Left renal pelvis (tissue), 4 donors: ENCODE measurements at places on chromosomes 4 and X. TPM values are rescaled to one million over a fixed set of nuclear protein-coding genes. Genes with fewer than 3 reads are reported as not detected.

DNA sequence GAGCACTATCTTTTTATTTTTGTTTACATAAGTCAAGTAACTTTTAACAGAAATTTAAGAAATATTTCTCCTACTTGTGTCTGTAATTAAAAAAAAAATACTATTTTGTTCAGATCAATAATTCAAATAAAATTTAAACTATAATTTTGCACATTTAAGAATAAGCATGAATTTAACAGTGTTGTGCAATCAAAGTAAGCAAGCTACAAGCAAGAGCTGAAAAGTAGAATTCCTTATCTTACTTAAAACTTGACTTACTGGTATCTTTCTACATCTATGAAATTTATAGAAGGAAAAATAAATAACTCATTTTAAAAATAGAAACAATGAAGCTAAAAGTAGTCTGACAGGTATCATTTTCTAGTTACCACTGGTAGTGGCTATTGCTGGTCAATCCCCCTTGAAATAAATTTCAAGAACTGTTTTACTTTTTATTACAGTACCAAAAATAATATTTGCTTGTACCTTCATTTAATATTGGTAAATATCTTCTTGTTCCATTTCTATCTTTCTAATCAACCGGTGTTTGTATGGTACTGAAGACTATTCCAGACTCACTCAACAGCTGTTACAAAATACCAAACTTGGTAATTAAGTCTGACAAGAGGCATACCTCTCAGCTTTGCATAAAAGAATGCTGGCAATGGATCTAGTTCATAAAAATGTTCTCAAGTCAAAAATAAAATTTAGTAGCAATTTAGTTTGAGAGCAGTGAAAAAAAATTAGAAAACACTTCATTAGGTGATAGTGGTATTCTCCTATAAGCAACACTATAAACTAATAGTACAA is 62.2 kb downstream of the NOCT start:
- DNase-seq: no peak

GRCh38 chrX:29145316-29145715 is 558.1 kb downstream of the IL1RAPL1 start:
- no peak for DNase-seq

Gene TMEM271
- polyA plus RNA-seq: 0.06 TPM

DNA sequence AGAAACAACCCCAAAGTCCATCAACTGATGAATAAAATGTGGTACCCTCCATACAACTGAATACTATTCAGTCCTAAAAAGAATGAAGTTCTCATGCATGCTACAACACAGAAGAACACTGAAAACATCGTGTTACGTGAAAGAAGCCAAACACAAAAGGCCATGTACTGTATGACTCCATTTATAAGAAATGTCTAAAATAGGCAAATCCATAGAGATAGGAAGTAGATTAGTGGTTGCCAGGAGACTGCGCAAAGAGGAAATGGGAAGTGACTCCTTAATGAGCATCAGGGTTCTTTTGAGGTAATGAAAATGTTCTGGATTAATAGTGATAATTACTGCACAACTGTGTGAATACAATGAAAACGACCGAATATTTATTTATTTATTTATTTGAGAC is 23.4 kb downstream of the FBXW7 start:
- DNase-seq: no peak

DNA sequence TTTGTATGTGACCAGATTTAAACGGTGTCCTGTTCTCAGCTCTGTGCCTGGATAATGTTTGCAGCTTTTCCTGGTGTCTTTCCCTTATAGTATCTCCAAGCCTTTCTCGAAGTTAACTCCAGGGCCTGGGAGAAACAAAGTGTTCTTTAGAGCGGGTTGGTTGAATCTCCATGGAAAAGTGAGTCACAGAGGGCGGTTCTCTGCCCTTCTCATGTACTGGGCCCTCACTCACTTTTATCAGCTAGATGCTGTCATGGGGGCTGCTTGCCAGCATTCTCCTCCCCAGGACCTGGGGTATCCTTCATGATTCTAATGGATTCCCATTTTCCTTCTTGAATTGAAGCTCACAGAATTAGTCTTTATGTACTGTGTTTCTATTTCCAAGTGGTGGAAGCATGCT is 46.1 kb upstream of the MAGEC2 start:
- no peak for DNase-seq

Gene ADAM29
- polyA plus RNA-seq: 0.10 TPM

- DNase-seq: no peak
Measured at GRCh38 chrX:49053223-49054072, 5.4 kb upstream of the CCDC120 start.

Gene SLC9A7
- 5.5 TPM for polyA plus RNA-seq

DNA sequence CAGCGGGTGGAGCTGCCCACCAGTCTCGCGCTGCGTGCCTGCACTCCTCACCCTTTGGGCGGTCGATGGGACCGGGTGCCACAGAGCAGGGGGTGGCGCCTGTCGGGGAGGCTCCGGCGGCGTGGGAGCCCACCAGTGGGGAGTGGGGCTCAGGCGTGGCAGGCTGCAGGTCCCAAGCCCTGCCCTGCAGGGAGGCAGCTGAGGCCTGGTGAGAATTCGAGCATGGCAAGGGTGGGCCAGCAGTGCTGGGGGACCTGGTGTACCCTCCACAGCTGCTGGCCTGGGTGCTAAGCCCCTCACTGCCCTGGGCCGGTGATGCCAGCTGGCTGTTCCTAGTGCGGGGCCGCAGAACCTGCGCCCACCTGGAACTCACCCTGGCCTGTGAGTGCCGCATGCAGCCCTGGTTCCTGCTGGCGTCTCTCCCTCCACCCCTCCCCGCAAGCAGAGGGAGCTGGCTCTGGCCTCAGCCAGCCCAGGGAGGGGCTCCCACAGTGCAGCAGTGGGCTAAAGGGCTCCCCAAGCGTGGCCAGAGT is 746.6 kb upstream of the PABPC4L start:
- no peak for DNase-seq

Gene DMP1
- polyA plus RNA-seq: not detected

DNA sequence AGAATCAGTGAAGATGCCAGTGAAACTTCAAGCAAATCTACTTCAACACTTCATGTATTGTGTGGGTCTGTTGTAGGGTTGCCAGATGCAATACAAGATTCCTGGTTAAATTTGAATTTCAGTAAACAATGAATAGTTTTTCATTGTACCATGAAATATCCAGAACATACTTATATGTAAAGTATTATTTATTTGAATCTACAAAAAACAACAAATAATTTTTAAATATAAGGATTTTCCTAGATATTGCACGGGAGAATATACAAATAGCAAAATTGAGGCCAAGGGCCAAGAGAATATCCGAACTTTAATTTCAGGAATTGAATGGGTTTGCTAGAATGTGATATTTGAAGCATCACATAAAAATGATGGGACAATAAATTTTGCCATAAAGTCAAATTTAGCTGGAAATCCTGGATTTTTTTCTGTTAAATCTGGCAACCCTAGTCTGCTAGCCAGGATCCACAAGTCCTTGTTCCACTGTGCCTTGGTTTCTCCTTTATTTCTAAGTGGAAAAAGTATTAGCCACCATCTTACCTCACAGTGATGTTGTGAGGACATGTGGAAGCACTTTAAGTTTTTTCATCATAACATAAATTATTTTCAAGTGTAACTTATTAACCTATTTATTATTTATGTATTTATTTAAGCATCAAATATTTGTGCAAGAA is 2.3 kb downstream of the CXCL8 start:
- no peak for DNase-seq

GRCh38 chr4:79247695-79248394 is 78.0 kb downstream of the NAA11 start:
- DNase-seq: no peak

DNA sequence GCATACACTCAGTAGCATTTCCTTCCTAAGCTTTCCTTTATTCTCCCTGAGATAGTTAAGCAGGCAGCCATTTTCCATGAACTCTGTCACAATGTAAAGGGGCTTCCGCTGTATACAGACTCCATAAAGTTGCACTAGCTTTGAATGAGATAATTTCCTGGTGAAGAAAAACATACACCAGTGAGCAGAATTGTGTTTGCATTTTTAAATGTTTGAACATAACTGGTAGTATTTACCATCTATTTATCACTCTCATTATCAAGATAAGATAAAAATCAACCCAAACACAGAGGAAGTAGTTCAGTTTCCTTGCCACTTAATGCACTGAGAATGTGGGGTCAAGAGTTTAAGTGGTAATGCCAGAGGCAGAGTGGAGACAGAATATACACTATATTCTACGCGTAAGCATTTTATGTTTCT is 54.1 kb downstream of the TXK start:
- DNase-seq: no peak

Gene NMU
- polyA plus RNA-seq: 12.6 TPM

GRCh38 chrX:119455264-119455663 is 13.0 kb upstream of the SLC25A5 start:
- DNase-seq: no peak

DNA sequence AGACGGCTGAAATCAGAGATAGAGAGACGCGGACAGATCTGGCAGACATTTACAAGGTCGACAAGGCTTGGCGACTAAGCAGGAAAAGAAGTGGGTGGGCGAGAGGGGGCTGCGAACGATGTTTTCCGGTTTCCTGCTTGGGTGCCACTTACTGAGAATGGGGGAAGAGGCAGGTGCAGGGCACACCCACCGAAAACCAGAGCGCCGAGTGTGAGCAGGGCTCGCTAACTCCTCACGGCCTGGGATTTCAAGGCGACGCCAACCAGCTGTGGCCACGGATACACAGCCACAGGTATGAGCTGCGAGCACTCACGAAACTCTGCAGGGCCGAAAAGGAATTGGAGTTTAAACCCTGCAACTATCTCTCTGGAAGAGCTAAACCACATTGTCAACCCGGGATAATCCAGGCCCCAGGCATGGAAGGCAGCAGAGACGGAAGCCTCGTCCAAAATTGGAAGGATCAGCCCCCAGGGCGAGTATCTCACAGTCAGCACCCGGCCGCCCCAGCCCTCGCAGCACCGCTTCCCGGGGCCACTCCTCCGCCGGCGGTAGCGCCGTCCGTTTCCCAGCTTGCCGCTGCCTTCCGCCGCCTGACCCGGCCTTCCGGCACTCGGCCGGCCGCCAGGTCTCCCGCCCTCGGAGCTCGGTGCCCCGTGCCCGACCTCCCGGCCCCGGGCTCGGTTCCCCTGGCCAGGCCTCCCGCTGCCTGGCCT is 778 bp downstream of the CASP3 start:
- DNase-seq: peak; percentile 28

DNA sequence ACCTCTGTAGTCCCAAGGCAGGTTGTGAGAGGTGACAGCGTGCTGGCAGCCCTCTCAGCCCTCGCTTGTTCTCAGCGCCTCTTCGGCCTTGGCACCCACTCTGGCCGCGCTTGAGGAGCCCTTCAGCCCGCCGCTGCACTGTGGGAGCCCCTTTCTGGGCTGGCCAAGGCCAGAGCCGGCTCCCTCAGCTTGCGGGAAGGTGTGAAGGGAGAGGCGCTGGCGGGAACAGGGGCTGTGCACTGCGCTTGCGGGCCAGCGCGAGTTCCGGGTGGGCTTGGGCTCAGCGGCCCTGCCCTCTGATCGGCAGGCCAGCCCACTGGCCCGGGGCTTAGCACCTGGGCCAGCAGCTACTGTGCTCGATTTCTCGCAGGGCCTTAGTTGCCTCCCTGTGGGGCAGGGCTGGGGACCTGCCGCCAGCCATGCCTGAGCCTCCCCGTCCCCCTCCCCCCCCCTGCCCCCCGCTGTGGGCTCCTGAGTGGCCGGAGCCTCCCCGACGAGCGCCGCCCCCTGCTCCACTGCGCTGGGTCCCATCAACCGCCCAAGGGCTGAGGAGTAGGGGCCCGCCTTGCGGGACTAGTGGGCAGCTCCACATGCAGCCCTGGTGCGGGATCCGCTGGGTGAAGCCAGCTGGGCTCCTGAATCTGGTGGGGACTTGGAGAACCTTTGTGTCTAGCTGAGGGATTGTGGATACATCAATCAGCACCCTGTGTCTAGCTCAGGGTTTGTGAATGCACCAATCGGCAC is 347.6 kb downstream of the KLHL13 start:
- no peak for DNase-seq

Gene TMPRSS11D
- 0.24 TPM for polyA plus RNA-seq

DNA sequence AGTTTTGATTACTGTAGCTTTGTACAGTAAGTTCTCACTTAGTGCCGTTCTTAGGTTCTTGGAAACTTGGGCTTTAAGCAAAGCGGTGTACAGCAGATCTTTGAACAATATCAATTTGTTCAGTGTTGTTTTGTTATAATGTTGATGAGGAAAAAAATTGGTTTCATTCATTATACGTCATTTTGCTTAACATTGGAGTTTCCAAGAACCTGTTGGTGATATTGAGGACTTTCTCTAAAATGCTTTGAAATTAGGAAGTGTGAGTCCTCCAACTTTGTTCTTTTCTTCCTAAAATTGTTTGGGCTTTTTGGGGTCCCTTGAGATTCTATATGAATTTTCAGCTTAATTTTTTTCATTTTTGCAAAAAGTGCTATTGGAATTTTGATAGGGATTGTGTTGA is 49.1 kb downstream of the STAG2 start:
- DNase-seq: no peak

DNA sequence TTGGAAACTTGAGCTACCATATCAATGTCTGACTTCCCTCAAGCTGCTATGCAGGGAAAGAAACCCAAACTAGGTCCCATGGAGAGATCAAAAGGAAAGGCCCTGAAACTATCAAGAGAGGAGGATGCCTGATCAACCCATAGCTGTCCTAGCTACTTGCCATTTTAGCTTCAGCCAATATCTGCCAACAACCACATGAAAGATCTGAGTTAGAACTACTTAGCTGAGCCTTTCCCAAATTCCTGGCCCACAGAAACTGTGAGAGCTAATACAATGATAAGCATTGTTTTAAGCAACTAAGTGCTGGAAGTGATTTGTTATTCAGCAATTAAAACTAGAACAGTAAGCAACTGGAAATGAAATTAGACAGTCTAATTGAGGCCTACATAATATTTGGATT is 6.3 kb upstream of the ARHGEF38 start:
- DNase-seq: no peak

DNA sequence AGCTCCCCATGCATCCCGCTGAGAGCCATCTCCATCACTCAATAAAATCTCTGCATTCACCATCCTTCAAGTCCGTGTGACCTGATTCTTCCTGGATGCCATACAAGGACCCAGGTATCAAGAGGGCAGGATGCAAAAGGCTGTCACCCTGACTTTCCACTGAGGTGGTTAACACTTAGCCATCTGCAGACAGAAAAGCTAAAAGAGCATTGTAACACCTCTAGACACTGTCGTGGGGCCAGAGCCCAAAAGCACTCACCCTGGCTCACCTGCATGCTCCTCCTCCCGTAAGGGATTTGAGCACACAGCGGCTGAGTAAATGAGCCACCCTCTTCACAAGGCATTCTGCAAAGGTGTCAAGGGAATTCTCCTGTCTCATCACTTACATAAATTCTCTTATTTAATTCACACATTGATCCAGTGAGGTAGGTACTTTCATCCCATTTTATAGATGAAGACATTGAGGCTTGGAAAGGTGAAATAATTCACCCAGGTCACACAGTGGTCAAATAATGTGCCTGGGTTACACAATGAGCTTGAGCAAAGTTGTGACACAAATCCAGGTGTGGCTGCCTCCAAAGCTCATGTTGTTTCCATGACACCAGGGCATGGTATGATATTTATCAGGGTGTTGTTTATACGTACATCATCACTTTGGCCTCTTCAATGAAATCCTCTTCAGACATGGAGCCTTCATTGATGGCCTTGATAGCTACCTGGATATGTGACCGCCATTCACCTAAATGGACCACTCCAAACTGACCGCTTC is 48.0 kb downstream of the TXK start:
- no peak for DNase-seq
